ENCODE measurements at places on chromosomes 4 and X.

- DNase-seq, result no peak
These were observed 18.4 kb upstream of the RNF4 start for GRCh38 chr4:2450394-2451035.

DNA sequence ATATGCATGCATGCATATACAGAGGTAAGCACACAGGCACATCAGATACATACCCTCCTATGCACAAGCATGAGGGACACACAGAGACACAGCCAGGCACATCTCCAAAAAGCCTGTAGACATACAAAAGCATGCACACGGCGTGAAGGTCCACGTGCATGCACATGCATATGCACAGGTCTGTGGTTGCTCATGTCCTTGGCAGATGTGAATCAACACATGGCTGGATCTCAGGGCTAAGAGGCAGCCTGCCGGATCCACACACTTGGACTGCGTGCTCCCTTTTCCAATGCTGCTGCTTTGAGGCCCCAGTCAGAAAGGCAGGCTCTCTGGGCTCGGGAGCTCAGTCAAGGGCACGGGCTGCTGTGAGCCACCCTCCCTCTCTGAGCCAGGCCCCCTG, 3.6 kb downstream of the STARD8 start:
- no peak for DNase-seq

GRCh38 chr4:44186096-44186849, 262.3 kb downstream of the KCTD8 start:
- no peak for DNase-seq

GRCh38 chr4:125975861-125976397, 661.2 kb downstream of the FAT4 start:
- DNase-seq, result no peak

- DNase-seq, result no peak
These were observed 52.2 kb downstream of the AMMECR1 start for GRCh38 chrX:110265661-110266060.

DNA sequence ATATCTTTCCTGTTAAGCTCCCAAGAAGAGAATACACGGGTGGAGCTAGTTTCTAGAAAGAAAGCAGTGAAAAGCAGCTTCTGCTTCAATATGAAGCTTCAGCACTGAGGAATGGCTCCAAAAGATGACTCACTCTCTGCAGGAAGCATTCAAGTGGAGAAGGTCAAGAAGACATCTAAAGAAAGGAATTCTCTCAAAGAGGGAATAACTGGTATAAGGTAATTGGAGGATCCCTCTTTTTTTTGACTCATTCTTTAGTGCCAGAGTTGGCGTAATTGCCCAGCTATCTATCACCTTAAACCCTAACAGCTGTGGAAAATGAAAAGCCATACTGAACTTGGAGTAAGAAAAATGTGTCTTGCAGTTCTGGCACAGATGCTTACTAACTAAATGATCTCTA, 3.5 kb downstream of the EDA2R start:
- DNase-seq, result no peak

DNA sequence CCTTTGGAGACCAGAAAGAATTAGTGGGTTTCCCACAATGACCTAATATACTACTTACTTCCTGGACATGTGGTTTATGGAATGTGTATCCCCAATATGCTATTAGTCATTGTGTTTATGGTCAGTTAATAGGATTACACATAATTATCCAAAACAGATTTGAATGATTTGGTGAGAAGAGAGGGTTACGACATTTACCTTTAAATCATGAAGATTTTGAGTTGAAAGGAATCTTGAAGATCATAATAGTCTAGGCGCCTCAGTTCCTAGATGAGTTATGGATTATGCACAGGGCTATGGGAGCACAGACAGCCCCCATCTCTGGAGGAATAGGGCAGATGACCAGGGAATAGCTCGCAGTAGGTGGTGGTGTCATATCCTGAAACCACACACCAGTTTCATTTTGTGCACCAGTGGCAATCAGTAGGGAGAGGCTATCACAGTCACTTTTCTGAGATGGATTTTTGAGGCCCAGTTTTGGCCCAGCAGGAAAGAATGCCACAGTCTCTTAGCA, 61.3 kb downstream of the SEPTIN11 start:
- no peak for DNase-seq

DNA sequence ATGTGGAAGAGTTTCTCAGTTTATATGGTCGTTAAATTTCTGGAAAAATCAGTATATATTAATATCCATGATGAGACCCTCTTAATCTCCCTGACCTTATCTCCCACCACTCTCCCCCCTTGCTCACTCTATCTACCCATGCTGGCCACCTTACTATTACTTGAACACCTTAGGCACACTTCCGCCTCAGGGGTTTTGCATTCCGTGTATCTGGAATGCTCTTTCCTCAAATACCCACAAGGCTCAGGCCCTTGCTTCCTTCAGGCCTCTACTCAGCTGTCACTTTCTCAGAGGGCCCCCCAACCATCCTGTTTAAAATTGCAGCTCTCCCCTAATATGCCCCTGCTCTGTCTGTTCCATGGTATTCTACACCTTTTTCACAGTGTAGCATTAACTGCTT, 1.9 kb downstream of the KANTR start:
- DNase-seq, result no peak

DNA sequence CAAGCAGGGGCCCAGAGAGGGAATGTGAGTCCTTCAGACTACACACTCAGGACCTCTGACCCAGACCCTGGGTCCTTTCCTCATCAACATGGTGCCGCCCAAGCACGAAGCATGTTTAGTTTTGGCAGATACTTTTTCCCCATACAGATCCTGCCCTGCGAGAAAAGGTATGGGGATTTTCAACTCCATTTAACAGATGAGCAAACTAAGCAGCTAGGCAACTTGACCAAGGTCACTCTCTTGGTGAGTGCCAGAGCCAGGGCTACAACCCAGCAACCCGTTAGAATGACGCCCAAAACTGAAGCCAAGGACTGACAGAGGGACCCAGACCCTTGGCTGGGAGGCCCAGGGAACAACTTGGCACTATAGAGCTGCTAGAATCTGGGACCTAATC, 40.3 kb upstream of the MSX1 start:
- DNase-seq, result no peak

Data from natural killer cell treated with Interleukin-12 subunit alpha and Interleukin-12 subunit beta and Interleukin-15 and Interleukin-18, amount 100 ng/mL, for 72 hours (primary cell).